ENCODE measurements at places on chromosomes 1 and 21.
A peak's percentile ranks its signal among the peaks of the same experiment; 100 is the strongest.

- no peak for DNase-seq
These were observed 84.2 kb downstream of the ERG start for GRCh38 chr21:38413958-38414548.

GRCh38 chr21:31604591-31605190 is 54.8 kb upstream of the SOD1 start:
- DNase-seq: peak; percentile 79

- DNase-seq: no peak
These were observed 17.5 kb upstream of the YRDC start for GRCh38 chr1:37825506-37825905.

GRCh38 chr1:9807541-9807940 is 16.2 kb downstream of the CLSTN1 start:
- peak; percentile 61 for DNase-seq

DNA sequence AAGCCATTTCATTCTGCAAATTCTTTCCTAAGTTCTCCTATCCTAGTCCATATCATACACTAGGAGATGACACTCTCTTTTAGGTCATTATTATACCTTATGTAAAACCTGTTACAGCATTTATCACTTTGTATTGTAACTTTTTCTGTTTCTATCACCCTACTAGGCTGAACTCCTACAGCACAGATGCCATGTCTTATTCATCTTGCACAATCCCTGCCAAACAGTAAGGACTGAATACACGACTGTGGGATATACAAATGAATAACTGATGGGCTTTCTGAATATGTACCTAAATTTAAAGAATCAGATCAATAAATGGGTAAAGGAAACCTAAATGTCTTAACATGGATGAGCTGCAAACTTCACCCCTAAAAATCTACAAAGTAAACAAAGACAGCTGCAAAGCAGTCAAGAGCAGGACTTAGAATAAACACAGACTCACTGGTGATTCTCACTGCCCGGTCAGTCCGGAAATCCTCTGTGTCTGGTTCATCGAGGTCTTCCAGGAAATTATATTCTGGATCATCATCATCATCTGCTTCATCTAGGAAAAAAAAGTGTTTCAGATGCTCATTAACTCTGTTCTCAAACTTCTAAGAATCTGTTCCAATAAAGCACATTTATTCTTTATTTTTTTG is 62.3 kb downstream of the GON4L start:
- DNase-seq: no peak

GRCh38 chr1:165174491-165174890 is 182.0 kb downstream of the LMX1A start:
- DNase-seq: no peak

DNA sequence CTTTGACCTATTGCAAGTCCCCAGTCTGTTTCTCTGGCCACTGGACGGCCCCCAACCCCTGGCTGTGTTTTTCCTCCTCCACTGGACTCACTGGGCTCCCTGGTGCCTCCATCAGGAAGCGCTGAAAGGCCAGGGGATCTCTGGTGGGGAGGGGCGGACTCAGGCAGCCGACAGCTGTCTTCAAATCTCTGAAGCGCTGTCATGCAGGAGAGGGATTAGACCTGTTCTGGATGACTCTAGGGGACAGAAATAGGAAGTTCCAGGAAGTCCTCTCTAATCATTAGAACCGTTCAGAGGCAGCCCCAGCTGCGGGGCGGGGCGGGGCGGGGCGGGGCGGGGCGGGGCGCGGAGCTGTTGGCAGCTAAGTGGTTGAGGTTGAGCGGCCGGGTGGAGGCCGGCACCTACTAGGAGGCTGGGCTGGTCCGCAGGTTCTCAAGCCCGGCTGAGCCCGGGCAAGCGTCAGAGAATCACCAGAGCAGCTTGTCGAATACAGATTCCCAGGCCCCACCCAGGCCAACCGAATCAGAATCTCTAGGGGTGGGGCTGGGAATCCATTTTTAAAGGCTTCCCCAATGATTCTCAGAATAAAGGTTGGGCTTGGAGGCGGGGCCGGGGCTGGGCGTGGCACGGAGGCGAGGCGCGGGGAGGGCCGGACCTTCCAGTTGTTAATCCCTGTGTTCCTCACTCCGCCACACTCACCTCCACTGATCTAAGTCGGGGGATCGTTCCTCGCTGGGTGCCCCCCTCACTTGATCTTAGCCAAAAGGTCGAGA is 11.4 kb upstream of the PHLDA3 start:
- DNase-seq: peak; percentile 94

- peak; percentile 68 for DNase-seq
These were observed 47.6 kb upstream of the SAMD13 start for GRCh38 chr1:84253891-84254290.

- no peak for DNase-seq
These were observed 192.3 kb upstream of the ADGRL4 start for GRCh38 chr1:79198832-79199231.

GRCh38 chr1:17922833-17923232 is 167.7 kb downstream of the ACTL8 start:
- no peak for DNase-seq

GRCh38 chr1:78603206-78603605 is 17.0 kb upstream of the IFI44L start:
- DNase-seq: no peak

- DNase-seq: no peak
These were observed 5.1 kb downstream of the TNFRSF8 start for GRCh38 chr1:12067900-12068821.

DNA sequence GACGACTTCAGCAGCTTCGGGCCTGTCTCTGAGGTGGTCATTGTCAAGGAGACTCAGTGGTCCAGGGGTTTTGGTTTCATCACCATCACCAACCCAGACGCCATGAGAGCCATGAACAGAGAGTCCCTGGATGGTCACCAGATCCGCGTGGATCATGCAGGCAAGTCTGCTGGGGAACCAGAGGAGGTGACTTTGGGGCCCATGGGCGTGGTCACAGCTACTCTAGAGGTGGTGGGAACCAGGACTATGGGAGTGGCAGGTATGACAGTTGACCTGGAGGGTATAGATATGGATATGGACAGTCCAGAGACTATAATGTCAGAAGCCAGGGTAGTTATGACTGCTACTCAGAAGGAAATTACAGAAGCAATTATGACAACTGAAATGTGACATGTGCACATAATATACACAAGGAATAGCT is 19.3 kb upstream of the METTL13 start:
- DNase-seq: no peak

- no peak for DNase-seq
These were observed 164.0 kb upstream of the SNX7 start for GRCh38 chr1:98497497-98497896.

DNA sequence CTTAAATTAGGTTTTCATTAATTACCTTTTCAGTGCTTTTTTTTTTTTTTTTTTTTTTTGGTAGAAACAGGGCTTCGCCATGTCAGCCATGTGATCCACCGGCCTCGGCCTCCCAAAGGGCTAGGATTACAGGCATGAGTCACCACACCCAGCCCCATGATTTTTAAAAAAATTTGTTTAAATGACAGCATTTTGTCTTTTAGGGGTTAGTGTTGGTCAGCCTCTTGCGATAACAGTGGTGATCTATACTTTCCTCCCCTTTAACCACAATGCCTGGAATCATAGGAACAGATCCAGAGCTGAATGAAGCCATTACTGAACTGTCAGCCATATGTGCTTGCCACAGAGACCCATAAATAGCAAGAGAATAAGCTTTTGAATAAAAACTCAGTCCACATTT is 73.9 kb downstream of the CACHD1 start:
- DNase-seq: no peak

DNA sequence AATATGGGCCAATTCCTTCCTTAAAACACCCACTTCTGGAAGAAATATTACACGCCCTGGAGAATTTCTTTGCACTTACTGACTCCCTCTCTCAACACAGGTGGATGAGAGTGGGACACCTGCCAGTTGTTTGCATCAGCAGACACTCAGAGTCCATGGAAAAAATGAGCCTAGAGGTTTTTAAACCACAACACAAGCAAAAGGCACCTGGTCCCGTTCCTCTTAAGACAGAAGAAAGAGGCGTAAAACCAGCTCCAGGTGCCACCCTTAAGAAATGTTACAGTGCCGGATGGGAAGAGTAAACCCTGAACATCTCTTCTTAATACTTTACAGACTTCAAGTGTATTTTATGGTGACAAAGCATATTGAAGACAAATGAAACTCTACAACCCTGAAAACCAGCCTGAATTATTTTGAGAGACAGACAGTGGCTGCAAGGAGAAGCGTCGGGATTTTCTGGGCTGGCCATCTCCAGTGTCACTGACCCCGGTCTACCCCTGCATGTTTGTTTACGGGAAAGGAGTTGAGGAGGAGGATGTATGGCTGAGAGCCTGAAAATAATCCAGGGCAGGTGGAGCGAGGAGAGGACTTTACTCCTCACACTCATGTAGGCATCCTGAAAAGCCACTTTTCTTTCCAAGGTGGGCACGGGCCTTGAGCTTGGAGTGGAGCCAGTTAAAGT is 7.8 kb upstream of the RIPK4 start:
- DNase-seq: no peak

DNA sequence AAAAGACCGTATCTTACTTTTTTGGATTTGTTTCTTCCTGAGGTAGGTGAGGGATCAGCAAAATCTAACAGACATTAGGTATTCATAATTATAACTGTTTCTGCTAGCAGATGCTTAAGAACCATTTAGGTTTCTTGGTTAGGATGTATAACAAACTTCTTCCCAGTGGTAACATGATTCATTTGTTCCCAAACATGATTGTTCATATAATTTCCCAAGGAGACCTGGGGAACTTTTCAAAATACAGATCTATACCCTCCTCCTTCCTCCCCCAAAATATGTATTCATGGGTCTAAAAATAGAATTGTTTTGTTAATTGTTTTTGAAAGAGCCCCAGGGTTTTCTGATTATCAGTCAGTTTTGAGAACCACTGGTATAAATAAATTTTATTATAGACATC is 228.2 kb downstream of the COP1 start:
- no peak for DNase-seq

DNA sequence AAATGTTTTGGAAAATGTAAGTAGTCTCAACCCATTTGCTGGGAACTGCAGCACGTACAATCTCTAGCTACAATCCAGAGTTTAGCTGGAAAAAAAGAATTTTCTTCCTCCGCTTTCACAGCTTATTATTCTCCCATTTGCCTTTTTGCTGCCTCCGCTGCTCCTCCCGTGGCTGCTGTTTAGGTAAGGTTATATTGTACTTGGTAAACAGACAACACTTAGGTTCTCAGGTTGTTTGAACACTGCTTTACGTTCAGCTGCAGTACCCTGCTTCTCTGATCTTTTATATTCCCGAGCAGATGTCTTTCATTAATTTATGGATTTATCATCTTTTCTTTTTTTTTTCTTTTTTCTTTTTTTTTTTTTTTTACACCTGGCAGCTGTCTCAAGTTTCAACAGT is 14.3 kb downstream of the PROX1 start:
- DNase-seq: no peak

DNA sequence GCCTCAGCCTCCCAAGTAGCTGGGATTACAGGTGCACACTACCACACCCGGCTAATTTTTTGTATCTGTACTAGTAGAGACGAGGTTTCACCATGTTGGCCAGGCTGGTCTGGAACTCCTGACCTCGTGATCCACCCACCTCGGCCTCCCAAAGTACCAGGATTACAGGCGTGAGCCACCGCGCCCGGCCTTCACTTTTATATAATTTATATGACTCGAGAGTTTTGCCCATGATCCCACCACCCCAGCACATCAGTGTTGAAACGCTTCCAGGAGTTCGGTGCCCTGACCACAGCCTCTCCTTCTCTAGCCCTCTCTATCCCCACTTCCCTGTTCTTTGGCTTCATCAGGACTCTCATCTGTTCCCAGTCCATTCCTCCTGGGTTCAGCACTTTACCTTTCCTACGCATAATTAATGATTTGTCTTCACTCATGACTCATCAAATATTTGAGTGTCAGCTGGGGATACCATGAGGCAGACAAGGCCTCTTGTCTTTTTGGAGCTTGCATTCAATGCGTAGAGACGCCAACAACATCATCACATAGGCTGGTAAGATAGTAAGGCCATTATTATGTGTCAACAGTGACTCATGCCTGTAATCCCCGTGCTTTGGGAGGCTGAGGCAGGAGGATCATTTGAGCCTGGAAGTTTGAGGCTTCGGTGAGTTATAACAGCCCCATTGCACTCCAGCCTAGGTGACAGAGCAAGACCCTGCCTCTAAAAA is 1.4 kb downstream of the PMF1 start:
- DNase-seq: no peak

- DNase-seq: peak; percentile 61
These were observed 5.3 kb upstream of the IBA57 start for GRCh38 chr1:228160201-228160761.

All from upper lobe of right lung (tissue), 1 donor.